ENCODE measurements at places on chromosomes 16 and 17. TPM values are rescaled to one million over a fixed set of nuclear protein-coding genes. Genes with fewer than 3 reads are reported as not detected.
A peak's percentile ranks its signal among the peaks of the same experiment; 100 is the strongest.

GRCh38 chr16:1125471-1125870, 27.4 kb upstream of the CACNA1H start:
- H3K4me3 ChIP-seq: no peak overlapping the region
- H3K4me1 ChIP-seq: peaks cover 5% of the 10 kb centered on the region
- H3K36me3 ChIP-seq: no peaks in the 10 kb centered on the region
- no peak overlapping the region for H3K27ac ChIP-seq
- no peaks in the 10 kb centered on the region for H3K27me3 ChIP-seq
- no peak for DNase-seq

Gene LGALS9B
- 0.29 TPM for total RNA-seq

DNA sequence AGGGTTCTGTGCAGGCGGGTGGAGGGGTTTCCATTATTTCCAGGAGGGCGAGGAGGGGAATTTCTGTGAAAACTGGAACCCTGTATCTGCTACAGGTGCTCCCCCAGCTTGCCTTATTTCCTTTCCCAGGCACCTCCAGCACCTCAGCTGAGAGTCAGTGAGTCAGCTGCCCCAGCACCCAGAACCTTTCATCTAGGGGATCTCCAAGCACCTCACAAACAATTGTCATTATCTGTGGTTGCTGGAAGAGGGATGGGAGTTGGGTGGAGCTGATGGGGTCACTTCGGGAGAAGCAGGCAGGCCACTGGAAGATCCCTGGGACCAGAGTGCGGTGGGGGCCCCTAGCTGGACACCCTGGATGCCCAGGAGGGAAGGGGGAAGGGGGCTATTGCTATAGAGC, 10.0 kb upstream of the CLUH start:
- no peaks in the 10 kb centered on the region for H3K36me3 ChIP-seq
- no peak for DNase-seq
- peaks cover 6% of the 10 kb centered on the region for H3K4me1 ChIP-seq
- no peak overlapping the region for H3K4me3 ChIP-seq

Gene NUPR1
- total RNA-seq: 4.8 TPM

DNA sequence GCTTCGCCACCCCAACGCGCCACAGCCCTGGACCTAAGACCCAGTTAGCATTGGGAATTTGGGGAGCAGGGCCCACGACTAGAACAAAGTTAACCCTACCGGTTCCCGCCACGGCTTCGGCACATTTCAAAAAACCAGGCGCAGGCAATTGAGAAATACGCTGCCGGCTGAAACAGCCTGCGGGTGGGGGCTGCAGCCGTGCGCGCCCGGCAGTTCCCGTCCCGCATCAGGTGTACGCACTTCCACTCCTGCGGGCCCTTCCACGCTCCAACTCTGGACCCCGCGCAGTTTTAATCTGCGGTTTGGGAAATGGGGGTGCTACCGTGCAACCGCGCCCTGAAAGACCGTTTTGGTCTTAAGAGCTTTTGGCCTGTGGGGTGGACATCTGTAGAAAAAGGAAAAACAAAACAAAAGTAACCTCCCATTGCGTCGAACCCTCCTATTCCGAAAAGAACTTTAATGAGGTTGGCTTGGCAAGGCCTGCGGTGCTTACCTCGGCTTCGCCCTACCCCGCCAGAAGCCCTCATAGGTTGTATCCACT, 7.1 kb downstream of the IRX5 start:
- peaks cover 38% of the 10 kb centered on the region for H3K36me3 ChIP-seq
- H3K27ac ChIP-seq: peak overlapping the region; percentile 89
- peak overlapping the region; percentile 92 for H3K4me3 ChIP-seq
- peaks cover 39% of the 10 kb centered on the region for H3K4me1 ChIP-seq

Gene MGAT5B
- total RNA-seq: 3.0 TPM

GRCh38 chr16:2974319-2975056, 5.3 kb downstream of the PAQR4 start:
- no peak for DNase-seq
- H3K27me3 ChIP-seq: no peaks in the 10 kb centered on the region
- H3K4me3 ChIP-seq: no peak overlapping the region
- peaks cover 7% of the 10 kb centered on the region for H3K4me1 ChIP-seq
- H3K27ac ChIP-seq: no peak overlapping the region

DNA sequence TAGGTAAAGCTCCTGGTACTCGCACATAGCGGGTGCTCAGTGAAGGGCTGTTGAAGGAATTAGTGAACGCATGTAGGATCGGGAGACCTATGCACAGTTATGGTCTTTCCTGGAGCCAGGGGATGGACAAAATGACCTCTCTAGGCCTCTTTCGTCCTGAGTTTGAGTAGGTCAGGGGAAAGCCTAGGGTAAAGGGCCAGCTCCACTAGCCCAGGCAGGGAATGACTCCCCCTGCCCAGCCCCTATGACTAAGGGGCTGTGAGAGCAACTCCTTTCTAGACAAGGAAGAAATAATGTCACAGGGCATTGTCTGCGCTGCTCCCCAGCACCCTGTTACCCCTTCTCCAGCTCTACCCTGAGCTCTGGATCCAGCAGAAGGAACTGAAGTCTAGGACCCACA, 24.6 kb upstream of the FMNL1 start:
- H3K27ac ChIP-seq: peak overlapping the region; percentile 48
- DNase-seq: no peak
- H3K36me3 ChIP-seq: no peaks in the 10 kb centered on the region

GRCh38 chr17:72101526-72101925, 19.3 kb upstream of the SOX9 start:
- peaks cover 21% of the 10 kb centered on the region for H3K27me3 ChIP-seq
- no peak overlapping the region for H3K4me3 ChIP-seq
- H3K4me1 ChIP-seq: no peaks in the 10 kb centered on the region
- H3K27ac ChIP-seq: no peak overlapping the region
- H3K36me3 ChIP-seq: no peaks in the 10 kb centered on the region
- no peak for DNase-seq

Gene SLFN12
- total RNA-seq: 6.6 TPM

Gene ATP2A1
- total RNA-seq: 1.5 TPM

Gene QRICH2
- total RNA-seq: 3.9 TPM

- H3K27me3 ChIP-seq: peaks cover 19% of the 10 kb centered on the region
- H3K27ac ChIP-seq: no peak overlapping the region
- H3K36me3 ChIP-seq: no peaks in the 10 kb centered on the region
- H3K4me1 ChIP-seq: no peaks in the 10 kb centered on the region
- H3K4me3 ChIP-seq: no peak overlapping the region
These were observed 20.1 kb downstream of the TPSD1 start for GRCh38 chr16:1275791-1276579.

GRCh38 chr17:49472527-49472926, 22.6 kb upstream of the NGFR start:
- peaks cover 49% of the 10 kb centered on the region for H3K4me1 ChIP-seq
- no peaks in the 10 kb centered on the region for H3K36me3 ChIP-seq
- no peak overlapping the region for H3K4me3 ChIP-seq
- no peak for DNase-seq
- H3K27me3 ChIP-seq: peaks cover 56% of the 10 kb centered on the region

GRCh38 chr16:55736671-55737070, 80.9 kb downstream of the SLC6A2 start:
- DNase-seq: no peak
- no peak overlapping the region for H3K27ac ChIP-seq
- no peak overlapping the region for H3K4me3 ChIP-seq
- no peaks in the 10 kb centered on the region for H3K4me1 ChIP-seq

Gene CHRNB1
- total RNA-seq: 51.1 TPM

DNA sequence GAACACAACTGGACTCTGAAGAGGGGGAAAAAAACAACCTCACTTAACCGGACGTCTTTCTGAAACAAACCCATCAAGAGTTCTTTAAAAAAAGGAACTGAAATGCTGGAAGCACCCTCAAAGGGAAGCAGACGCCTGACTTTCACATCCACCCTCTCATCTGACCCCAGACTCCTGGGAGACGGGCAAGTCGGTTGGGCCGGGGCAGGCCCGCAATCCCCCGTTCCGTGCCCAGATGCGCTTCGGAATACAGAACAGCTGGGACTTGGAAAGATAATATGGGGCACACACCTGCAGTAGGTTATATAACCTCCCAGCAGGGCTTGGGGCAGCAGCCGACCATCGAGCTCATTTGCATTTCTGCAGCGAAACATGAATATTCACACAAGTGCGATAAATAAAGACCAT, 3.7 kb downstream of the ARHGAP27 start:
- DNase-seq: no peak
- H3K4me3 ChIP-seq: peak overlapping the region; percentile 84
- H3K4me1 ChIP-seq: peaks cover 8% of the 10 kb centered on the region
- H3K27ac ChIP-seq: peak overlapping the region; percentile 87

- no peak for DNase-seq
- H3K27me3 ChIP-seq: no peaks in the 10 kb centered on the region
- H3K4me3 ChIP-seq: no peak overlapping the region
- no peaks in the 10 kb centered on the region for H3K36me3 ChIP-seq
- H3K4me1 ChIP-seq: peaks cover 4% of the 10 kb centered on the region
These were observed 6.1 kb upstream of the GAA start for GRCh38 chr17:80095038-80095843.
